ENCODE measurements at places on chromosomes 2 and 18.

- no peak for DNase-seq
Measured at GRCh38 chr2:20728114-20728758, 61.3 kb downstream of the GDF7 start.

GRCh38 chr2:10097352-10098148 is 17.3 kb upstream of the CYS1 start:
- peak; percentile 71 for DNase-seq

DNA sequence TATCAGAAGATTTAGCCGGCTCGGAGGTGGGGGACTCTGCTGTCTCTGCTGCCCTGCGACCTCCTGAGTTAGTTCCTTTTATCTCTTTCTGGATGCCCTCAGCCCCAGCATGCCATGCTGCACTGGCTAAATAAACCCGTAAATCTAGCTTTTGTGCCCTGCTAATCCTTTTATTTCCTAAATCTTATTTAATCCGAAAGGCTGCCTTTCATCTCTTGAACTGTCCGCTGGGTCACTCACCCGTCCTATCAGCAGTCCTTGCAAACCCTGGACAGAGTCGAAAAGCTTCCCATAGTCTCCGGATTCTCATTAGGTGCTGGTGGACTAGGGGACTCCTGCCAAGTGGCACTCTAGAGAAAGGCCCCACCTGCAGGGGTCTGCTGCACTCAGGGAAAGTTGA is 122.0 kb upstream of the APCDD1 start:
- no peak for DNase-seq

- DNase-seq = peak; percentile 94
Measured at GRCh38 chr2:216371721-216372702, at the start of gene MARCHF4. TSS of gene MARCHF4 (minus strand) at chr2:216372483. CDS start at chr2:216370260, 2,223 bp downstream.

GRCh38 chr2:189363559-189363958 is 77.7 kb upstream of the WDR75 start:
- DNase-seq = peak; percentile 86

DNA sequence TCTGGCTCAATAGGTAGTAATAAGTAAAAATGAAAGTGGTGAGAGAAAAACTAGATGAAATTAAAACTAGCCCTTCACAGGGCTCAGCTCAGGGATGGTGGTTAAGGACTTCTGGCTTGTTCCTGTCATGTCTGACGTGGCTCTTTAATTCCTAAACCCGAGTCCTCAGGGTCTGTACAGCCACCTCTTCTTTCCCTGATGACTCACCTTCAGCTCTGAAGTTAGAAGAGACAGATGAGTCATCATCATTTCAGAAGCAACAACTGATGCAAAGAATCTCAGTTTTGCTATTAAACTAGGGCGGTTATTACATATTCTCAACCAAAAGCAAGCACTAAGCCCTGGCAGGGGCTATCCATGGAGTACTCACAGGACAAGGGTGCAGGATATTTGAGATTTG is 24.0 kb upstream of the ITGB6 start:
- DNase-seq = peak; percentile 100

DNA sequence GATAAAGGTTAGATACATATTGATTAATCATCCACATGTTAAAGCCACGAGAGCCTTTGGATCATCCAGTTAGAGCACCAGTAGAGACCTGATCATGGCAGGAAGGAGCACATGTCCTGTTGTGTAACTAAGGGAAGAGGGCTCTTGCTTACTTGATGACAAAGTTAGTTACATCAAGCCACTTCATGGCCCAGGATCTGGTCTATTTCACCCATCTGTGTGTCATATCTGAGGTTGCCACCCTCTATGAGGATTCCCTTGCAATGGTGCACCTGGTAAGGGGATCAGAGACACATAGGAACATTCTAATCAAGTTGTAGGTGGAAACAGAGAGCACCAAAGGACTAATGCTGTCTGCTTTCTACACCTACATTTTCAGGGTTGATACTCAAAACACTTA is 6.7 kb downstream of the ANKAR start:
- DNase-seq = no peak

- peak; percentile 100 for DNase-seq
Measured at GRCh38 chr18:11857177-11857887, 6.1 kb downstream of the CHMP1B start.

DNA sequence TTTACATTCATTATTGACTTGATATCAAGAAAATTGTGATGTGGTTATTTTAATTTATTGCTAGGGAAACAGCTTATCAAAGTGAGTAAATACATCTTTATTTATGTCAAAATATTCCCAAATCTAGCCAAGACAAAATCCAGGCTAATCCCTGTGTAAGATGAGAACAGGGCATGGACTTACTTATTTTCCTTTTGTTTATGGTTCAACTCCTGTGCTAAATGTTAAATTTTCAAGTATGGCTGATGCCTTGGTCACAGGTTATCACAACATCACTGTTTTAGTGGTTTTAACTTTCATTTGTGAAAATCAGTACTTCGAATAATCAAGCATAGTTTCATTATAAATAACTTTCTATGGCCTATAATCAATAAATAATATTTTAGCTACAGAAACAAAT is 657.0 kb upstream of the SYT4 start:
- DNase-seq = no peak

DNA sequence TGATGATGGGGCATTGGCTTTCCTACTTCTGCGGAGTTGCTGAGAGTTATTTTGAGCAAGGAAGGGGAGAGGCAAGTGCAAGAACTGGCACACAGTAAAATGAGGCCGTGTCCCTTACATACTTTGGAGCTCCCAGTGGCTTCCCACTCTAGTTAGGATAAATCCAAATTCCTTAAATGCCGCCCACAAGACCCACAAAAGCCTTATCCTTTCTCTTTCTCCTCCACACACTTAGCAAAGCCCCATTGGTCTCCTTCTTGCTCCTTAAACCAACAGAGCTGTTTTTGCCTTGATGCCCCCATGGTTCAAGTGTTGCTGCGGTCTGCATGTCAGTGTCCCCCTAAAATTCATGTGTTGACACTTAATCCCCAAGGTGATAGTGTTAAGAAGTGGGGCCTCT is 24.3 kb downstream of the TMEM247 start:
- no peak for DNase-seq

DNA sequence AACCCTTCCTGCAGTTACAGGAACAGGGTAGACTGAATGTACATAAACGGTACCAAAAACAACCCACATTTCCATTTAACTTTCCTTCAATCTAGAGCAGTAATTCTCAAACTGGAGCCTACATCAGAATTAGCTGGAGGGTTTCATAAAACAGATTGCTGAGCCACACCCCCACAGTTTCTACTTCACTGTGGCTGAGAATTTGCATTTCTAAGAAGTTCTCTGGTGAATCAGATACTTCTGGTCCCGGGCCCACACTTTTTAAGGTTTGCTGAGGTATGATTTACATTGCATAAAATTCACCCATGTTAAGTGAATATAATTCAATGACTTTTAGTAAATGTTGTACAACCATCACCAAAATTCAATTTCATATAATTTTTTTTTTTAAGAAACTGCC is 113.7 kb downstream of the SRBD1 start:
- DNase-seq = peak; percentile 9

DNA sequence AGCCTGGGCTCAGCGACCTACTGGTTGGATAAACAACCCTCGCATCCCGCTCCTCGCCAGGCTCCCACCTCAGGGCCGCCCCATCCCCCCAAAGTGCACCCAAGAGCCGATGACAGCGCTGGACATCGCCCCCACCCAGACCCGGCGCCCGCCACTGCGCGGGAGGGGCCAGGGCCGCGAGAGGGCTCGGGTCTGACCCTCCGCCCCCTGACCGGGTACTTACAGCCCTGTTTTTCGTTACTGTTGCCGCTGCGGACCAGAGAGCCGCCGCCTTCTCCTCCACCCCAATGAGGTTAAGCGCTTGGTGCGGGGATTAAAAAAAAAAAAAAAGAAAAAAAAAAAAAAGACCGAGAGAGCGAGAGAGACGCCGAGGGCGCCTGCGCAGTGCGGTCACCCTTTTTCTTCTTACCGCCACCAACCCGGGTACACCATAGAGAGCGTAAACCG is at the start of gene CLASP1:
Gene CLASP1, minus strand, starts transcription at position 314 of the 447 bp plus-strand sequence. CDS start 43,567 bp downstream, outside the sequence.
- no peak for DNase-seq

GRCh38 chr2:38407111-38407682 is 30.1 kb upstream of the ATL2 start:
- DNase-seq = no peak

- DNase-seq = no peak
Measured at GRCh38 chr2:24054366-24055010, 4.9 kb downstream of the FKBP1B start.

DNA sequence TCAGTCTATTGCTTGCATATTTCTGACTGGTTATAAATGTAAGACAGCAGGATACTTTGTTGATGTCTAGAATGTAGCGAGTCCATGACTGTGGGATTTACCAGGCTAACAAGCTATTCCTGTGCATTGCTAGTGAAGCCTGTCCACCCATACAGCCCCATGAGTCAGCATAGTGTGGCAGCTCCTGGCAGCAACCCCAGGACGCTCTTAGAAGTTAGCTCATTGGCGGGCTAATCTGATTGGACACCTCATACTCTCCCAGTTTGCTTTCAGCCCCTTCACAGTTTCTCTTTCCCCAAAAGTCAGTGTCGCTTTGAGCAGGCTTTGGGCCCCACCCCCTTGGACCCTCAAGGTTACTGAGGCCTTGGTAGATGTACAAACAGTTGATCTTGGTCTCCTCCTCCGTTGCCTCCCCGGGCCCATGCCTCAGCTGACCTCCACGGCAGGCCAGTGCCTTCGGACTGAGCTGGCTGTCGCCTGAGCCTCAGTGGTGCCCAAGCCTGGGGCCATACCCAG is 48.0 kb downstream of the COA5 start:
- peak; percentile 92 for DNase-seq

- DNase-seq = no peak
Measured at GRCh38 chr2:47897883-47898731, 8.2 kb downstream of the FBXO11 start.

GRCh38 chr2:23622966-23623675 is 238.1 kb downstream of the KLHL29 start:
- DNase-seq = no peak

DNA sequence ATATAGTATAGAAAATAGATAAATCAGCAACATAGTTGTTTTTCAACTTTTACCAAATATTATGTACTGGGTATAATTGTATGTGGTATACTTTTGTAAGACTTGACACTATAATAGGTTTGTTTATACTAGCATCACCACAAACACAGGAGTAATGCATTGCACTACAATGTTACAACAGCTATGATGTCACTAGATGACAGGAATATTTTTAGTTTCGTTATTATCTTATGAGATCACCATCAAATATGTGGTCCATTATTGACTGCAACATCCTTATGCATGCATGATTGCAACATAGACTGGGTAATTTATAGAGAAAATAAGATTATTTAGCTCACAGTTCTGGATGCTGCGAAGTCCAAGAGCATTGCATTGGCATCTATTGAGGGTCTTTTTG is 678.4 kb upstream of the ZNF804A start:
- peak; percentile 49 for DNase-seq

DNA sequence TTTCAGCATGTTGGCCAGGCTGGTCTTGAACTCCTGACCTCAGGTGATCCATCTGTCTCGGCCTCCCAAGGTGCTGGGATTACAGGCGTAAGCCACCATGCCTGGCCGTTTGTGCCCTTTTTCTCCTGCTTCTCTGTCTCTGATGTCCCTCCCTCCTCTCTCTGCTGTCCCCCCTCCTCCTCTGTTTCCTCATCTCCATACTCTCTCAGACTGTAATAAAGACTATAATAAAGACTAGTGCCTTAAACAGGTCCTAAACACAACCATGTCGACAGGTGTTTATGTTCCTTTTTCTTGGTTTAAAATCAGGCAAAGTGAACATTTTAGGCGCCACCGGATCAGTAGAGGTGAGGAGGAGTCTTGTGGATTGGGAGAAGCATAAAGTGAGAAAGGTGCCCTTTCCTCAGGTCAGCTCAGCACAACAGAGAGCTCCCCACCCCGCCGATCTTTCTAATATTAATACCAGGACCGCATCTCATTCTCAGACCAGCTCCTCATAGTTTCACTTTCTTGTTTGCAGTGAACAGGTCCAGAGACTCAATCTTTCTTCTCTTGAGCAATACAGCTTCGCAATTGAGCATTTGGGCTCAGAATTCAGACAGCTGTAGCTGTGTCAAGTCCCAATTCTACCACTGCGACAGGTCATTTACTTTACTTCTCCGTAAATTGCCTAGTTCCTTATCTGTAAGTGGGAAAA is 23.7 kb downstream of the TIMM21 start:
- no peak for DNase-seq

DNA sequence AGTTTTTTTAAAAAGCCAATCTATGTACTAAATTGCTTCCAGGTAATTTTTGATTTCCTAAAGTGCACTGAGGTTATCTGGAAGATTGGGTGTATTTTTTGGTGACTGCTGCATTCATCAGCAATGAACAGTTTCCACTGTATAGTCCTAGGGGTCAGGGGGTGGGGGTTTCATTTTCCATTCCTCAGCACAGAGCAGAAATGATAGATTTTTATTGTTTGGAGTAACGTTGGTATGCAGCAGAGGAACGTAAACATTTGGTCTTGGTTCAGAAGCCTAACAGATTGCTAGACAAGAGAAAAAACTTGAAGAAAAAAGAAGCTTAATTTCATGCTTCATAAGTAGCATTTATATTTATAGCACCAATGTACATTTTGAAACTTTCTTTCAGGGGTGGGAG is 54.9 kb downstream of the ZCCHC2 start:
- DNase-seq = no peak

DNA sequence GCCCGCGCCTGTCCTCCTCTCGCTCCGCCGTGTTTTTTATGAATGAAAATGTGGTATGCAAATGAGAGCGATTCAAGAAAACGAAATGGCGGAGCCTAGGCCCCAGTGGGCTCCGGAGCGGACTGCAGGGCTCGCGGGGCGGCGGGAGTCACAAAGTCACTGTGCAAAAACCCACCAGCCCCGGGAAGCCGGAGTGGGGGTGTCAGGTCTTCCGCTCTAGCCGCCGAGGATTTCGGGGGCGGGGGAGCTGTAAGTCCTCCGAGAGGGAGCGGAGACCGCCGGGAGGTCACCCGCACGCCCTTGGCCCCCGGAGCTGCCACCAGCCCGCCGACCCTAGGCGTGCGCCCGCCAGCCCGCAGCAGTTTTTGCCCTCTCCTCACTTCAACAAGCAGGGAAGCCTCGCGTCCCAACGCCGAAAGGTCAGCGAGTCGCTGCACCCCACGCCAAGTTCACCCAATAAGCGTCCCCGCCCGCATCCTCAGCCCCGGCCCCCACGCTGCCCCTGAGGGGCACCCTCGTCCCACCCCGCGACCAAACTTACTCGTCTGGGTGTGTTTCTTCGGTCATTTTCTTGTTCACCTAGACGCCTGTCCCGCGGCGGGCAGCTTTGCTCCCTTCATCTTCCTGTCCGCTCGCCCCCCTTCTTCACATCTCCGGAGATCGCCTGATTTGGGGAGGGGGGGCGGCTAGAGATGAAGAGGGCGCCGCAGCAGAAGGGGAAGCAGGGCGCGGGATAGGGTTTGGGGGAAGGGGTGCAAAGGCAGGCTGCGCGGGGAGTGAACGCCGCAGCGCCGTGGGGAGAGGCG is 775 bp downstream of the SPRED2 start:
- peak; percentile 54 for DNase-seq

- no peak for DNase-seq
Measured at GRCh38 chr2:124333784-124334183, 308.7 kb downstream of the CNTNAP5 start.

- no peak for DNase-seq
Measured at GRCh38 chr2:144213797-144214196, 306.1 kb downstream of the ZEB2 start.
